ENCODE measurements at places on chromosomes 13 and 19. TPM values are rescaled to one million over a fixed set of nuclear protein-coding genes. Genes with fewer than 3 reads are reported as not detected.

The U2AF1L4 gene
- 30.8 TPM for total RNA-seq

The KLC3 gene
- 0.18 TPM for total RNA-seq

GRCh38 chr13:49444524-49445395, 686 bp downstream of the SETDB2 start:
- DNase-seq = peak; percentile 13

The ENOX1 gene
- total RNA-seq = 0.18 TPM

GRCh38 chr13:99922631-99923404, 48.7 kb downstream of the ZIC5 start:
- no peak for DNase-seq

The LILRB4 gene
- 0.46 TPM for total RNA-seq

GRCh38 chr13:88908961-88909441, 1237.8 kb downstream of the SLITRK5 start:
- DNase-seq = no peak

The CACNG7 gene
- not detected for total RNA-seq

DNA sequence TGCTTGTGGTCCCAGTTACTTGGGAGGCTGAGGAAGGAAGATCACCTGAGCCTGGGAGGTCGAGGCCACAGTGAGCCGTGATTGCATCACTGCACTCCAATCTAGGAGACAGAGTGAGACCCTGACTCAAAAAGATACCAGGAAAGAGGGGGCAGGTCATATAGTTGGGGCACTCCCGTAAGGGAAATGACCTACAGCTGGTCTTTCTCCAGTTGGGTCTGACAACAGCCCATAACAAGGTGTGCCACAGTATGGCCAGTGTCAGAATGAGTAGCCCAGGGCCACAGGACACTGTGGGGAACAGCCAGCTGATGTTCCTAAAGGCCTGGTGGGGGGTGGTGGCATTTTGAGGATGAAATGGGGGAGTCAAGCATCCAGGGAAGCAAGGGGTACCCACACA, 10.8 kb downstream of the DNMT1 start:
- DNase-seq = no peak

The ZNF667 gene
- total RNA-seq = 0.09 TPM

GRCh38 chr13:58852076-58852475, 1220.5 kb downstream of the PCDH17 start:
- no peak for DNase-seq

- no peak for DNase-seq
These were observed 379.9 kb upstream of the PCDH20 start for GRCh38 chr13:61795580-61795979.

The TEX101 gene
- total RNA-seq = not detected

GRCh38 chr19:10642473-10643171, 11.5 kb upstream of the ILF3 start:
- no peak for DNase-seq

GRCh38 chr19:41411968-41412265, 14.3 kb downstream of the BCKDHA start:
- no peak for DNase-seq

DNA sequence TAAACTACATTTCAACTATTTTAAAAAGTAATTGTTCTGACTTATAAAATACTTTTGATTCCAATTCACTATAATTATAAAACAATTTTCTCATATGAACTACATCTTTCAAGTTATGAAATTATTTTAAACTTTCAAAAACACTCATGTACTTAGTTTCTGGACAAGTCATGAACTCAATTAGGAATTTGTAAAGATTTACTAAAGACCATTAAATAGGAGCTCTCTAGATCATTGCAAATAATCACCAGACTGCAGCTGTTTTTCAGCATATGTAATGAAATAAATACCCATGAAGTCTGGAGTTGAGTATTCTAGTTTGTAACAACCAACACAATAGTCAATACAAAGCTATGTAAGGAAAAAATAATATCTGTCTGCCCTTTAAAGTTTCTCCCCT, 605.1 kb upstream of the MIR17HG start:
- DNase-seq = no peak

DNA sequence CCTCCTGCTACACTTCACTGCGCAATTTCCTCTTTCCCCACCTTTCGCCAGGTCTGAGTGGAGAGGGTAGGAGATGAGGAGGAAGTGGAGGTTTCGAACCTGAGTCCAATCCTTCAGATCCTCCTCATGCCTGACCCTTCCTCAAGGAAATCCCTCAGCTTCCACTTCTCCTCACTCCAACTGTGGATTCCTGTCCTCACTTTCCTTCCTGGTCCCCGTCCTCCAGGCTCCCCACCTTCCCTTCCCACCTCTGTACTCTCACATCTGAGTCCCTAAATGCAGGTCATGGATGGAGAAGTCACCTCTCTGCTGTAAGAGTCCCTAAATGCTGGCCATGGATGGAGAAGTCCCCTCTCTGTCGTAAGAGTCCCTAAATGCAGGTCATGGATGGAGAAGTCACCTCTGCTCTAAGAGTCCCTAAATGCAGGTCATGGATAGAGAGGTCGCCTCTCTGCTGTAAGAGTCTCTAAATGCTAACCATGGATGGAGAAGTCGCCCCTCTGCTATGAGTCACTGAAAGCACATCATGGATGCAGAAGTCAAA, 3.1 kb downstream of the TMEM86B start:
- no peak for DNase-seq

The APOC1 gene
- total RNA-seq = 3.1 TPM

The PTPRS gene
- total RNA-seq = 0.32 TPM

The SSC5D gene
- total RNA-seq = 0.41 TPM

DNA sequence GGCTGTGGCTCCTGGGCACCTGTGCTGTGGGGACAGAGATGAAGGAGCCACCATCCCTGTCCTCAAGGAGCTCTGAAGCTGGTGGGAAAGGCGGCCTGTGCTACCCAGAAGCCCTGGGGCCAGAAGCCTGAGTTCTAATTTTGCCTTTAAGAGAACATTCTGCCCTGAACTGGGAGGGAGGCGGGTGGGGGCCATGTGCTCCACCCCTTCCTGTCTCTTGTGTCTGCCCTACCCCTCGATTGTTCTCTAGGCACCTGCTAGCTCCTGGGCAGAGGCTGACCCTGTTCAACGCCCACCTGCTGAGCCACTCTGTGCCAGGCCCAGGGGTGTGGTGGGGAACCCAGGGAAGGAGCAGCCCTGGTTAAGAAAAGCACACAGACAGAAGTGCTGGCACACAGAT, 5.9 kb downstream of the TRAPPC6A start:
- no peak for DNase-seq

GRCh38 chr13:45889590-45890243, 38.2 kb upstream of the SIAH3 start:
- DNase-seq = no peak

DNA sequence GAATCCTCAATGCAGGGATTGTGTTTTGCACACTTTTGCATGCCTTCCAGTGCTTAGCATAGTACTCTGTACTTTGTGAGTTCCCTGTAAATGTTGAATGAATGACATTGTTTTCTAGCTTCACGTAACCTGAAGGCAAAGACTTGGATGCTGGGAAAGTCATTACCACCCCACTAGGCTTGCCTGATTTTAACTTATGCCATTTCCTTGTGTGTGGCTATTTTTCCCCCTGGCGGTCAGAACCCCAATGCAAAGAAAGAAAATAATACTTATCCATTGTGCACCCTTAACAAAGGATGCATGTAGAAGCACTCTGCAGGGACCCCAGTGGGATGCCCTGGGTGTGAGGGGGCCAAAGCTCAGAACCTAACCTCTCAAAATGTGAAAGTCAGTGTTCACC, 1.2 kb upstream of the ENOX1 start:
- no peak for DNase-seq

GRCh38 chr13:114081761-114082681, 50.4 kb downstream of the RASA3 start:
- no peak for DNase-seq
